HS-5 (cell line): ENCODE measurements at places on chromosomes 2 and 18.

DNA sequence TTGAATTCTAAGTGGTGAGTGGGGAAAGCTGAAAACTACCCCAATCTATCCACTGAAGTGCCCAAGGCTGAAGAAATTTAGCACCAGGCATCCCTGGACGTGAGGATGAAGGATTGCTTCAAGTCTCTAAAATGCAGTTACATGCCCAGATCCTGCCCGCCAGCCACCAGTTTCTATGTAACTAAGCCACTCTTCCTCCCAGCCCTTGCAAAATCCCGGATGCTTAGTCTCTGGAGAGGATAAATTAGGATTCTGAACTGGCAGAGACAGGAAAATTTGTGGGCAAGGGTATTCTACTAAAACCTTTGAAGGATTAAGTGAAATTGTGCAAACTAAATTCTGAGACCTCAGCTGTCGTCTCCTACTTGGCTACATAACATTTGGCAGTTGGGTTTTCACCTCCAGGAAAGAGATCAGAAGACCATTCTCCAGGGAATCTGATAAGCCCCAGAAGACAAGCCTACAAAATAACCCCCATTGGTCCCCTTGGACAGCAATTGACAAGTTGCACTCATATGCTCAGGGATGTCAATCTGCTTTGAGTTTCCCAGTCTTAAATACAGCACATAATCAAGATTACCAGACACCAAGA is 93.9 kb upstream of the CD226 start:
- no peak for DNase-seq

DNA sequence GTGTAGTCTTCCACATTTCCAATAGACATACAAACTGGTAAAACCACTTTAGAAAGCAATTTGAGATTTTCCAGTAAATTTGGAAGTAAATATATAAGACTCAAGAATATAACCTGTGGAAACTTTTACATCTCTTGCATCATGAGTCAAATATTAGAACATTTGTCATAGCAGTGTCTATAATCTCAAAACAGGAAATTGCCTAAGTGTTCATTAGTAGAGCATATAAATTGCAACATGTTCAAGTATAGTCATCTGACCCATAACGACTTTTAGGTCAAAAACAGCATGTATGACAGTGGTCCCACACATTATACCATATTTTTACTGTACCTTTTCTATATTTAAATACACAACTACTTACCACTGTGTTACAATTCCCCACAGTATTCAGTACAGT is 555.9 kb upstream of the VRK2 start:
- DNase-seq: peak; percentile 14

DNA sequence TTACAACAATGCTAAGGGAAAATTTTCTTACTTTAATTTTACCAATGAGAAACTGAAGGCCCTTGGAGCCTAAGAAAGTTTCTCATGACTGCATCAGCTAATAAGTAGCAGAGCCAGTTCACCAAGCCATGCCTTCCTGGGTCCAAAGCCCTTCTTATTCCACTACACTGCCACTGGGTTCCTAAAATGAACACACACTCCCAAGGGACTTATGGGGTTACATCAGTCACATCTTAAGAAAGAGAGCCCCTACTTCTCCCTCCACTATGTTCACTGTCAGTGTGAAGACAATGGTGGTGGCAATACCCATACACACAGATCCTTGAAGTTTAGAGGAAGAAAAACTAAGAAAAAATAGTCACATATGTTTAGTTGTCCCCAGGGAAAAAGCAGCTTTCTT is 20.6 kb downstream of the MBD2 start:
- no peak for DNase-seq

- no peak for DNase-seq
These were observed 375.9 kb upstream of the ACVR2A start for GRCh38 chr2:147468963-147469362.

- no peak for DNase-seq
These were observed 97.0 kb downstream of the TTC32 start for GRCh38 chr2:19804639-19805260.
